ENCODE measurements at places on chromosomes 7 and 10. TPM values are rescaled to one million over a fixed set of nuclear protein-coding genes. Genes with fewer than 3 reads are reported as not detected.

GRCh38 chr10:25113191-25114035 lies 61.4 kb upstream of the GPR158 start:
- DNase-seq = peak; percentile 81

DNA sequence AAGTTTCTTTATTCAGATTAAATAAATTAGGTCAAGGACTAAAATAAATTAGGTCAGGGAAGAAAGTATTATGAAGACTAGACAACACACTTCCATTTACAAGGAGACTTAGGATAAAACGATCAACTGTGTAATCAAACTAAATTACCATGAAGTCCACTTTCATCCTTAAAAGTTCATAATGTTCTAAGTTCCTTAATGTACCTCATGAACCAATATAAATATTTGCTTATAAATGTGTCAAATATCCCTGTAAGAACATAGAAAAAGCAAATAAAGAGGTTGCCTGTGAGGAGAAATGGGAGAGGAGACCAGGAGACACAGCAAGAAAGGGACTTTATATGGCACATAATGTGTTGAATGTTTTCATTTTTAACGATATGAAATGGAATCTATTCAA lies 345.6 kb downstream of the PARD3 start:
- DNase-seq = no peak

DNA sequence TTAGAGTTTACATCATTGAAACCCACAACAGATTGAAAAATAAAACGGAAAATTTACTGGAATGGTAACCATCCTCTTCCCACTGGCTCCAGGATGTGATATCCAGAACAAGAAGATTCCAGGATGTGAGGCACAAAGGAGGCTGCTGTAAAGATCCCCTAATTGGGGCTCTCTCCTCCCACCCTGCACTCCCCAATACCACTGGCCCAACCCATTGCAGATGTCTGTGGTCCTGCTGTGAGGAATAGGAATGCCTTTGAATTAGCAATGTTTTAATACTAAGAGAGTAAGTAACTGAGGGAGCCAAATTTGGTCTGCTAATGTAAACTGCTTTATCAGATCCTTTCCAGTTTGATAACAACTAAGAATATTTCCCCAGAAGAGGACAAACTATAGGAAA lies 225.9 kb upstream of the INHBA start:
- DNase-seq = no peak

DNA sequence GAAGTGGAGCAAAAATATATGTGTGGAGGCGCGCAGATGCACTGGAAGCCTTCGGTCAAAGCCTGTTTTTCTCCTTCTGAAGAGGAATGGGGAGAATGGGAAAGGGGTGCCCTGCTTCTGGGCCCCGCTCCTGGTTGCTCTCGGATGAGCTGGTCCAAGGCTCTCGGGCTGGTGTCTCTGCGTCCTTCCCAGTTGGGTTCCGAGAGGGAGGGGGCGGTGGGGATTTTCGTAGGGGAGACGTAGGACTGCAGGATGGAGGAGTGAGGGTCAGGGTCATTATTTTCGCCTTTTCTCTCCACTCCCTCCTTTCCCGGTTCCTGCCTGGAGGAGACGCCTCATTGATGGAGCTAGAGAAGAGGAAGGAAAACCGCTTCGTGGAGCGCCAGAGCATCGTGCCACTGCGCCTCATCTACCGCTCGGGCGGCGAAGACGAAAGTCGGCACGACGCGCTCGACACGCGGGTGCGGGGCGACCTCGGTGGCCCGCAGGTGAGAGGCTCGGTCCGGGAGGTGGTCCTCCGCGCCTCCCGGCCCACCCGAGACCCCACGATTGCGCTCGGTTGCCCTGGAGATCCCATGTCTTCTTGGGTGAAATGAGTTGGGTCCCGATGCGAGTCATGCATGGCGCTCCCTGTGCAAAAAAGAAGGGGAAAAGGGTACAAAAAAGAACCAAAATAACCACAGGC lies 790 bp downstream of the ADAM22 start:
- DNase-seq = peak; percentile 49

Gene PGAM2
- 12.8 TPM for total RNA-seq

Gene ATRNL1
- 648 TPM for total RNA-seq
